ENCODE measurements at places on chromosomes 11 and 22.

DNA sequence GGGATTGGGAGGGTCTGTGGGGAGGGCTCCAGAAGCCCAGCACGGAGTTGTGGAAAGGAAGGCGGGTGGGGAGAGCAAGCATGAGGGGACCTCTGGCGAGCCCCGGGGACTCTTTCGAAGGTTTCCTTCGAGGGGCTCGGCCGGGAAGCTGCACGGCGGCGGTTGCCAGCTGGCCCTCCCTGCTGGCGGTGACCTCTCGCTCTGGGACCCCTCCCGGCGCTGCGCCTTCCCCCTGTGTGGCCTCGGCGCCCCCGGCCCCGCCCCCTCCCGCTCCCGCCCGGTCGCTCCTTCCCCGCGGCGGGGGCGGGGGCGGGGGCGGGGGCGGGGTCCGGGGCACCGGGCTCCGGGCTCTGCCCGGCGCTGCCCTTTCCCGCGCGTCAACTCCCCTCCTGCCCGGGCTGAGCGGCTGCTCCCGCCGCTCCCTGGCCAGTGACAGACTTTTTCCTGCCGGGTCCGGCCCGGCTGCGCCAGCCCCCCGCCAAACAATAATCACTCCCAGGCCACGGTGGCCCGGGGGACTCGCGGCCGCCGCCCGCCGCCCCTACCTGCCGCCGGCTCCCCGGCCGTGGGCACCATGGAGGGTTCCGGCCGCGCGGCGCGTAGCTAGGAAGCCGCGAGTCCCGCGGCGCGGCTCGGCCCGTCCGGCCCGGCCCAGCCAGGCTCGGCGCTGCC, 941 bp downstream of the CLCF1 start:
- no peaks in the 10 kb centered on the region for H3K36me3 ChIP-seq
- H3K4me1 ChIP-seq = peaks cover 14% of the 10 kb centered on the region
- no peaks in the 10 kb centered on the region for H3K27me3 ChIP-seq
- DNase-seq = no peak
- peak overlapping the region; percentile 65 for H3K4me3 ChIP-seq
- peak overlapping the region; percentile 89 for H3K27ac ChIP-seq

- H3K27ac ChIP-seq = peak overlapping the region; percentile 95
- no peak overlapping the region for H3K4me3 ChIP-seq
- 0 out of 2 replicates have a peak, but pooled peaks cover 11% of the 10 kb centered on the region for H3K36me3 ChIP-seq
- H3K4me1 ChIP-seq = peaks cover 36% of the 10 kb centered on the region
- DNase-seq = no peak
These were observed 12.3 kb downstream of the LARGE2 start for GRCh38 chr11:45934580-45935318.

GRCh38 chr11:113296447-113297205, 17.8 kb upstream of the TTC12 start:
- DNase-seq = no peak
- no peaks in the 10 kb centered on the region for H3K4me1 ChIP-seq
- H3K27me3 ChIP-seq = peaks cover 10% of the 10 kb centered on the region
- H3K4me3 ChIP-seq = no peak overlapping the region

- H3K27ac ChIP-seq = no peak overlapping the region
- DNase-seq = no peak
- no peak overlapping the region for H3K4me3 ChIP-seq
- H3K36me3 ChIP-seq = no peaks in the 10 kb centered on the region
These were observed 110.6 kb downstream of the SCN3B start for GRCh38 chr11:123543797-123544196.

- no peaks in the 10 kb centered on the region for H3K27me3 ChIP-seq
- no peak overlapping the region for H3K4me3 ChIP-seq
- H3K4me1 ChIP-seq = peaks cover 22% of the 10 kb centered on the region
- DNase-seq = no peak
- no peaks in the 10 kb centered on the region for H3K36me3 ChIP-seq
- peak overlapping the region; percentile 61 for H3K27ac ChIP-seq
These were observed 132.9 kb downstream of the COMMD9 start for GRCh38 chr11:36156161-36156816.

DNA sequence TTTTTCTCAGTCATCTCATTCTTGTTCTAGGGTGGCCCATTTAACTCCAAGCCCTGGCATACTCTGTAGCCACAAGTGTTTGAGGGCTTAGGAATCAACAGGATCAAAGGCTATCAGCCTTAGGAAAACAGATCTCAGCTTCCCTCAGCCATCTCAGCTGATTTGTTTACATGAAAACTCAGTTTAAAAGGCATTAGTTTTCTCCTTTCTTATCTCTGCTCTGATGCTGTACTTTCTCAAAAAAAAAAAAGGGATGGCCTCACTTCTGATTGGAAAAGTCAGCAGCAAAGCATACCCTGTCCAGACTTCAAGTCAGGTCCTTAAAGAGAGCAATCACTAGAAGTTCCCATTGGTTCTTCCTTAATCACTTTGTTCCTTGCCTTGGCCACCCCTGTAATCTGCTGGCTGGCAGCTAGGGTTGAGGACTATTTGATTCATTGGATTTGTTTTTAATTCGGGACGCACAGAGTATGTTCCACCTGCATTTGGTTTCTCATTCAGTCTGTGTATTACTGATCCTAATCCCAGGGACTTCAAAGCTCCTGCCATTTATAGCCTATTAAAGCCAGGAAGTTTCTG, 102.8 kb downstream of the EXT2 start:
- no peak overlapping the region for H3K27ac ChIP-seq
- no peaks in the 10 kb centered on the region for H3K4me1 ChIP-seq
- H3K4me3 ChIP-seq = no peak overlapping the region
- no peak for DNase-seq
- H3K27me3 ChIP-seq = no peaks in the 10 kb centered on the region

DNA sequence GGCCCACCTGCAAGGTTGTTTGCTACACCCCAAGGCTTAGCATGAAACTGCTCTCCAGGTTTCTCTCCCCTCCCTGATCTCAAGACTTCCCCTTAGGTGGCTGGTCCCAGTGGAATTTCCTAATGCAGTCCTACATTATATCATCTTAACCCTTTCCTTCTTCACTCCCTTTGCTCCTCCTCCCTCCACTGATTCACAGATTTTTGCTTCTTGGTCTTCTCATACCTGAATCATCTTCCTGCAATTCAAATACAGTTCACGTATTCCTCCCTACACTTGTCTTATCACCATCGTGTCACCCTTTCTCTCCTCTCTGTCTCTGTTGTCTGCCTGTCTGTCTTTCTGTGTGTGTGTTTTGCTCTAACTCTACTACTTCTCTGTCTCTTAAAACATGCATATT, 17.0 kb downstream of the MMP10 start:
- peaks cover 44% of the 10 kb centered on the region for H3K4me1 ChIP-seq
- no peaks in the 10 kb centered on the region for H3K27me3 ChIP-seq
- DNase-seq = no peak
- H3K36me3 ChIP-seq = no peaks in the 10 kb centered on the region
- H3K27ac ChIP-seq = peak overlapping the region; percentile 66
- no peak overlapping the region for H3K4me3 ChIP-seq

- peak overlapping the region; percentile 80 for H3K4me3 ChIP-seq
- H3K27me3 ChIP-seq = no peaks in the 10 kb centered on the region
- peaks cover 9% of the 10 kb centered on the region for H3K4me1 ChIP-seq
- no peak for DNase-seq
- H3K27ac ChIP-seq = peak overlapping the region; percentile 66
These were observed 478 bp downstream of the FAU start for GRCh38 chr11:65121447-65121864.

GRCh38 chr11:64831411-64831891, 13.0 kb downstream of the CDC42BPG start:
- H3K36me3 ChIP-seq = peaks cover 78% of the 10 kb centered on the region
- H3K4me3 ChIP-seq = no peak overlapping the region
- H3K27ac ChIP-seq = no peak overlapping the region
- DNase-seq = no peak

- DNase-seq = no peak
- no peaks in the 10 kb centered on the region for H3K27me3 ChIP-seq
- H3K27ac ChIP-seq = no peak overlapping the region
- no peak overlapping the region for H3K4me3 ChIP-seq
These were observed 18.7 kb upstream of the SNX32 start for GRCh38 chr11:65814986-65815565.

DNA sequence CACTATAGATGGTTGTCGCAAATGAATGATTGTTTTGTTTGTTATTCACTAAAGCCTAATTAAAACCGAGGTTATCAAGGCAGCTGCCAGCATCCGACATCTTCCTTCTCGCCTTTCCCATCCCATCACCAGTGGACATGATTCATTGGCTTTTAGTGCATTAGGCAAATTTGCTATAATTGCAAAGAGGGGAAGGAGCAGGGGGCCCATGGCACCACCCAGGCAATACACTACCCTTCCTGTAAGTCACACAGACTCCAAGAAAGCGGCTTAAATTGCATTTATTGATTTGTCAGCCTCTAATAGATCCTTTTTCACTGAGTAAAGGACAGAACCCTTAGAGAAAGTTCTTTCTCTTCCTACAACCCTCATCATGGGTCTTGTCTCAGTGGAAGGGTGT, 169.2 kb upstream of the NCAM1 start:
- no peak overlapping the region for H3K4me3 ChIP-seq
- H3K4me1 ChIP-seq = no peaks in the 10 kb centered on the region
- no peaks in the 10 kb centered on the region for H3K36me3 ChIP-seq
- no peaks in the 10 kb centered on the region for H3K27me3 ChIP-seq
- DNase-seq = no peak

DNA sequence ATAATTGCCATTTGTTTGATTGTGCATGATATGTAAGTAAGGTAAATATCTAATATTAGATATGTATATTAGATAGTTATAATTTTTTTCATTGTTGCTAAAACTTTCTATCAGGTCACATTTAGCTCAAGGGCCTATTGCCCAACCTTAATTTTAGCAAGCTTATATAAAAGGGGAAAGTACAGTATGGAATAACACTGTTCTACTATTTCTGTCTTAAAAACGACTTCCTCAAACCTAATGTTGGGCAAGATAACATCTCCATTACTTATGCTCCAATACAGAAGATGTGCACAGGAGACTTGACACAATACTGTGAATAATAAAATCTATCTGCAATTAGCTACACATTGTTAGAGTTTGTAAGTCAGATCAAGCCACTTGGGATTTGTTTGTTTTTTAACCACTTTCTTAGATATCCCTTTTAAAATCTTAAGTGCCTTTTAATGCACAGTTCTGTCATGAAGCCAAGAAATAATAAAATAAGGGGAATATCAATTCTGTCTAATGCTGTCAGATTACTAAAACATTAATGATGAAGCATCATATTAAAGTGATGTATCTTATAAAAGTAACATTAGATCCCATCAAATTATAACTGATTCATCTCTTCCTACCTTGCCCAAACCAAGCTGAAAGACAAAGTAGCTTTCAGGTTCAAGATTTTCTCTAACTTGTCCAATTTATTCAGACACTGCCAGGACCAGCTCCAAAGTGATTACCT, 98.1 kb downstream of the SIK3 start:
- no peak overlapping the region for H3K4me3 ChIP-seq
- no peaks in the 10 kb centered on the region for H3K36me3 ChIP-seq
- H3K27me3 ChIP-seq = no peaks in the 10 kb centered on the region
- no peak overlapping the region for H3K27ac ChIP-seq

DNA sequence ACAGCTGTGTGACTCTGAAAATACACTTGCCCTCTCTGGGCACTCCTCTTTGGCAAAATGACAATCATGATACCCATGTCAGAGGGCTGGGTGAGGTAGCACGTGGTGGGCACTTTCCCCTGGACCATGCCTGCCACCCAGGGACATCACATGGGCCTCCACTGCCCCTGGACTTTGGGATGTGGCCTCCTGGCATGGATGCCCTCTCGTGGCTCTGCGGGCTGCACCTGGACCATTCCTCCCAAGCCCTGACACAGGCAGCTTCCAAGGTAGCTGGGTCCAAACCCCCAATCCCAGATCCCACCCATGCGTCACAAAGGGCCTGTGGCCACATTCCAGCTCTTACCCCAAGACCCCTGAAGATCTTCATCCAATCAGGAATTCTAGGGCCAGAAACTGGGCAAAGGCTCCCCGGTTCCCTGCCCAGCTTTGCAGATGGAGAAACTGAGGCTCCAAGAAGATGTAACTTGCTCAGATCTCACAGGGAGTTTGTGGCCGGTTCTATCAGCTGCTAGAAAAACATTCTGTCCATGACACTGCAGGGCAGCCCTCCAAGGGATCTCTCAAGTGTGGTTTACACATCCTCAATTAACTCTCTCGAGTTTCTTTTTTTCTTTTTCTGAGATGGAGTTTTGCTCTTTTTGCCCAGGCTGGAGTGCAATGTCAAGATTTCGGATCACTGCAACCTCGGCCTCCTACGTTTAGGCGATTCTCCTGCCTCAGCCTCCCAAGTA, 35.4 kb upstream of the CYB5R3 start:
- H3K4me1 ChIP-seq = peaks cover 47% of the 10 kb centered on the region
- H3K27ac ChIP-seq = no peak overlapping the region
- no peaks in the 10 kb centered on the region for H3K27me3 ChIP-seq
- no peak overlapping the region for H3K4me3 ChIP-seq
- DNase-seq = no peak
- H3K36me3 ChIP-seq = peaks cover under 1% of the 10 kb centered on the region

- H3K27ac ChIP-seq = peak overlapping the region; percentile 32
- peaks cover 52% of the 10 kb centered on the region for H3K36me3 ChIP-seq
- H3K27me3 ChIP-seq = no peaks in the 10 kb centered on the region
- no peak for DNase-seq
- no peaks in the 10 kb centered on the region for H3K4me1 ChIP-seq
- H3K4me3 ChIP-seq = no peak overlapping the region
These were observed 22.6 kb downstream of the NEAT1 start for GRCh38 chr11:65445101-65445603.

DNA sequence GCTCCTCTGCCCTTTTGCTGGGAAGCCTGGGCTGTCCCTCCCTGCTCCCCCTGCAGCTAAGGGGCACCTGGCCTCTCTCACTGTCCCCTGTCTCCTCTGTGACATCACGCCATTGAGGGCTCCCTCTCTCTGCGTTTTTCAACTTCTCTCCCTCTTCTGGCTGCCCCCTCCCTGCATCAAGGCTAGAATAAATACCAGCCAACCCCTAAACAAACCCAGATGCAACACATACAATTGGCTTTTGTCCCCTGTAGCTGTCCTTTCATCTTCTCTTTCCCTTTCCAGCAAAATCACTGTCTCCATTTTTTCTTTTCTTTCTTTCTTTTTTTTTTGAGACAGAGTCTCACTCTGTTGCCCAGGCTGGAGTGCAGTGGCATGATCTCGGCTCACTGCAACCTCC, 3.3 kb upstream of the MIEF1 start:
- H3K36me3 ChIP-seq = peaks cover 5% of the 10 kb centered on the region
- no peak for DNase-seq
- no peak overlapping the region for H3K4me3 ChIP-seq
- H3K4me1 ChIP-seq = no peaks in the 10 kb centered on the region
- no peaks in the 10 kb centered on the region for H3K27me3 ChIP-seq

DNA sequence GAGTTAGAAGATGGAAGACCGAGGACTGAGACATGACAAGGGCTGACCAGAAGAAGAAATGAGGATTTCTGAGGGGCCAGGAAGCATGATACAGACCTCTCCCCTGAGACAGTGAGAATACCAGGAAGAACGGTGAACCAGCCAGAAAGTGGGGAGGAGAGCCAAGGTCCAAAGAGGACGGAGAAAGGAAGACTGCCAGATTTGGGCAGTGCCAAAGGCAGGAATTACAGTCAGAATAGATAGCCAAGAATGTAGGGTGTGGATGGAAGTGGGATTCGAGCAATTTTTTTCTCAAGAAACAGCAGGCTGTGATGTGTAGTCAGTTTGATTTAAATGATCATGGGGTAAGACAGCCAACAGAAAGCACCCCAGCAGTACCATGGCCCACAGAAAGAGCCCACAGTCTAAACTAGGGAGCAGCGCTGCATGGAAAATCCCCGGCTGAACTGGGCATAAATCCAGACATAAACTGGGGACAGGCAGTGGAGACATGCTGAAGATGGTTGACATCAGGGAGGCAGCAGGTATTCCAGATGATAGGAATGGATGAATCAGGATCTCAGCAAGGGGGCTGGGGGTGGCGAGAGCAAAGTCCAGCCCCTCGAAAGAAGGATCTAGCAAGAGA, 67.3 kb upstream of the BARX2 start:
- no peaks in the 10 kb centered on the region for H3K36me3 ChIP-seq
- H3K27ac ChIP-seq = no peak overlapping the region
- no peaks in the 10 kb centered on the region for H3K27me3 ChIP-seq
- H3K4me3 ChIP-seq = no peak overlapping the region
- no peaks in the 10 kb centered on the region for H3K4me1 ChIP-seq

Measured in RWPE2 (cell line).